ENCODE measurements at places on chromosomes 13 and 19.

GRCh38 chr13:83905641-83906040, 23.4 kb upstream of the SLITRK1 start:
- DNase-seq, result no peak

DNA sequence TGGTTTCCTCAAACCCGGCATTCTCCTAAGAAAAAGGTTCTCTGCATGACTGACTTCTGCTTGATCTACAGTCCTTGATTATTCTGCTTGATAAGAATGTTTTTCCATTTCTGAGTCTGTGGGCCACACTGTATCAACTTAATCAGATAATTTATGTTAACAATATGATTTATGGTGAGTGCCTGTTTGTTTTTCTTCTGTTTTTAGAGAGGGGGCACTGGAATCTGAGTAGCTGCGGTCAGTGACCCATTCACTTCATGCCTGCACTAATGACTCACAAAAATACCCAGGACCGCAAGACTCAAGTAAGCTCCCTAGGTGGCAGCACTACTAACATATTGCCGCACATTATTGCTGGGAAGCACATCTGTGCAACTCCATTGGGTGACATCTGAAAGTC, 542.3 kb upstream of the ATXN8OS start:
- DNase-seq, result peak; percentile 53

GRCh38 chr13:92804926-92805325, 421.7 kb upstream of the GPC6 start:
- DNase-seq, result no peak

DNA sequence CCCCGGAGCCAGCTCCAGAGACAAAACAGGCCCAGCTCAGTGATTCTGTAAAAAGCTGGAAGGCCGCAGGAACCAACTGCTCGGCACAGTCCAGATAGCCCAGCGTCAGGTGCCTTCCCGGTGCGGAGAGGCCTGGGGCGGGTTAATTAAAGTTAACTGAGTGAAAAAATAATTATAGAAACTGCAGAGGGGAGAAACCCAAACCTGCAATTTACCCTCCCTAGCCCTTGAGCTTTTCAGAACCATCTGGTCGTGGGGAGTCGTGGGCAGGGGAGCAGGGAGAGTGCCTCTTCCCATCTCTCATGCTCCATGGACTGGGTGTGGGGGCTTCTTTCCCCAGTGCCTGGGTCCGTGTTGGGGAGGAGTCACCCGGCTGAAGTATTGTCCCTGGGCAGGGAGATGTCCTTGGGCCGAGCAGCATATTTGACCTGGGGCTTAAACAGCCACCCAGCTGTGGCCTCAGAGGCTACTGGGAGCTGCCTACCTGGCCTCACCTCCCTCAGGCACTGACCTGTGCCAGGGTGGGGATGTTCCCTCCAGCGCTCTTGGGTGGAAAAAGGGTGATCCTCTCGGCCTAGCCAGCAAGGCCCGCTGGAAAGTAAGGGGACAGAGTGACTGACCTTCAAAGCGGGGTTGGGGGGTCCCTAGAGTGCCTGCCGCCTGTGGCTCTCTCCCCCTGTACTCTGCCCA, 65.9 kb downstream of the CHST8 start:
- no peak for DNase-seq

- DNase-seq, result no peak
Observed at GRCh38 chr13:90270226-90270625, 1077.3 kb upstream of the MIR17HG start.

DNA sequence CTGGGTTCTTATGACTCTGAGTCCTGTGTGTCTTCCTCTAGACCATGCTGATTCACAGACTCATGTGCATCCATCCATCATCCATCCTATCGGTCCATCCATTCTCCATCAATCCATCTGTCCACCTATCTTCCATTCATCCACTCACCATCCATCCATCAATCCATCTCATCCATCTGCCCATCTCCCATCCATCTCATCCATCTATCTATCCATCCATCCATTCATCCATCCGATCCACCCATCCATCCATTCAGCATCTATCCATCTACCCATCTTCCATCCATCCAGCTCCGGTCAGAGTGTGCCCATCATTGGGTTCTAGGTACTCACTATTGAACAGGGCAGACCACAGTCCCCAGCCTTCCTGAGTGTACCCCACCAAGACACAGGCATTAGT, 75.6 kb downstream of the SLC7A1 start:
- no peak for DNase-seq

DNA sequence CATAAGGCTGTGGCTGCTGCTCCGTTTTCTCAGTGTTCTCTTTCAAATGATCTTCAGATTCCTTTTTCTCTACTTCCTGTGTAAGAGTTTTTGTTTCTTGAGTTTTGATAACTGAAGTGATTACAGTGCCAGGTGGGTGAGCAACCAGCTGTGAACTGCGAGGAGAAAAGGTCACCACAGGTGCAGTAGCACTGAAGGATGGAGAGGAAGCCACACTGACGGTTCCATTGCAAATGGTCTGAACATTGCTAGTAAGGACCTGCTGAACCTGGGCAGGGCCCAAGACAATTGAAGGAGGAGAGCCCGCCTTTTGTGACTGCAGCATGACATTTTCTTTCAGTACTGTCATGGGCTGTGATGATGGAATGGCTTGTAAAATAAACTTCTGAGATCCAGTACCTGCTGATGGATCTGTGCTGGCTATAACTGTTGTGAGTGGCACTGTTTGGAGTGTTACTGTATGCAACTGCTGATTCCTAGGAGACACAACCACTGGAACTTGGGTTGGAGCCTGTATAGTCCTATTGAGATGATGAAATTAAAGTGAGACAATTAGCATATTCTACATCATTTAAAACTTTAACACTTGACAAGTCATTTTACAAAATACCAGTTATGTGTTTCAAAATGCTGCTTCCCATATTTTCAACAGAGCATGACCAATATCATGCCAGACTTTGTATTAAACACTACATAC, 85.5 kb downstream of the ELF1 start:
- DNase-seq, result no peak

- DNase-seq, result no peak
Observed at GRCh38 chr13:44399074-44399473, 25.4 kb downstream of the SERP2 start.

DNA sequence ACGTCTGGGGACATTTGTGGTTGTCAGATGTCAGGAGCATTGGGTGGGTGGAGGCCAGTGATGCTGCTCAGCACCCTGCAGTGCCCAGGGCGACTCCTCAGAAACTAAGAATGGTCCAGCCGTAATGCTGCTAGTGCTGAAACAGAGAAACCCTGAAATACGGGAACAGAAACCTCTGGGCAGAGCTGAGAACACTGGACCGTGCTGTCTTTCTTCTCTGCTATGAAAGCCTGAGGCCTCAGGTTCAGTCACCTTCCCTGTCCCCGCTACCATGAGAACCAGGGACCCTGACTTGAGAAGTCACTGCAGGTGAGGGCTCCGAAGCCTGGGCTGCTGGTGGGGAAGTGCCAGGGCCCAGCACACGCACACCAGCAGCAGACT, 13.4 kb downstream of the CAPS start:
- DNase-seq, result no peak

DNA sequence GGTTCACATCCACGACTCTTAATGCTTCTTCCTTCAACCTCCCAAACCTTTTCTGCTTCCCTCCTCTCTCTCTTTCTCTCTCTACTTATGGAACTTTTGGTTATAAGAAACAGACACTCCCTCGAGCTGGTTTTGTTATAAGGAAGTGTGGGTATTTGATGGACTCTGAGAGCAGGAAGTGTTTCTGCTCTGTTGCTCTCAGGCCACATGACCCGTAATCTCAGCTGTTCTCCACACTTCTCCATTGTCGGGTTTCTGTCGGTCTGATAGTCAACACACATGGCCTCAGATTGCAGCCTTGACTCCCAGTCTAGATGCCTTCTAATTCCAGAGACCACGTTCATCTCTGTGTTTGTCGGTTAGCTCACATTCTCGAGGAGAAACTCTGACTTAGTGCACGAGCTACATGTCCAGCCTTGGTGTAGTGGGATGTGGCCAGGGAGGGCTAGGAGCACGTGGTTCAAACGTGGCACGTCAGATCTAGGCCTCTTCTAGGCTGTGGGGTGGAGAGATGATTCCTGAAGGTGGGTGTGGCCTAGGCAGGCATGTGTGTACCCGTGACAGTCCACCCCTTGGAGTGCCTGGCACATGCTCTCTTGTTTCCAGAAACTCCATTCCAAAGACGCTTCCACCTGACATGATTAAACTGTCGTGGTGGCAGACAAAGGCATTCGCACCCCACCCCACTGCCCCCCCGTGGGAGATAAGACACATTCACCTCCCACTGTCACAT, 26.3 kb downstream of the CNFN start:
- DNase-seq, result no peak

- DNase-seq, result no peak
Observed at GRCh38 chr19:54707962-54708361, 16.3 kb upstream of the KIR3DL3 start.

DNA sequence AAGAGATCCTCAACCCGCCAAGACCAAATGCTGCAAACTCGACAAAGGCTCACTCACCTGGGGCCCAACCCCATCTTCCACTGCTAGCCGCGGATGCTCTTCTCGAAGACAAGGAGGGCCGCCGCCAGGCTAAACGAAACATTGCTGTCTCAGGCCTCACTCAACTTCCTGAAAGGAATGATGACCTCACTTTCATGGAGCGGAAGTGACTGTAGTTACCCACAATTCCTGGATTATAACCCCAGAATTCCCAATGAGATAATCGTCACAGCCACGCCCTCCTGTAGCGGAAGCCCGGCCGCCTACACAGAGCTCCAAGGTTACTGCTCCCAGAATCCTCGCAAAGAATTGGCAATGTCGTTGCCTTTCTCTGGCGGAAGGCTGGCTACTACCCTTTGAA, 10.5 kb upstream of the ZNF112 start:
- DNase-seq, result no peak

GRCh38 chr13:39284801-39285388, 246.6 kb downstream of the NHLRC3 start:
- peak; percentile 24 for DNase-seq

DNA sequence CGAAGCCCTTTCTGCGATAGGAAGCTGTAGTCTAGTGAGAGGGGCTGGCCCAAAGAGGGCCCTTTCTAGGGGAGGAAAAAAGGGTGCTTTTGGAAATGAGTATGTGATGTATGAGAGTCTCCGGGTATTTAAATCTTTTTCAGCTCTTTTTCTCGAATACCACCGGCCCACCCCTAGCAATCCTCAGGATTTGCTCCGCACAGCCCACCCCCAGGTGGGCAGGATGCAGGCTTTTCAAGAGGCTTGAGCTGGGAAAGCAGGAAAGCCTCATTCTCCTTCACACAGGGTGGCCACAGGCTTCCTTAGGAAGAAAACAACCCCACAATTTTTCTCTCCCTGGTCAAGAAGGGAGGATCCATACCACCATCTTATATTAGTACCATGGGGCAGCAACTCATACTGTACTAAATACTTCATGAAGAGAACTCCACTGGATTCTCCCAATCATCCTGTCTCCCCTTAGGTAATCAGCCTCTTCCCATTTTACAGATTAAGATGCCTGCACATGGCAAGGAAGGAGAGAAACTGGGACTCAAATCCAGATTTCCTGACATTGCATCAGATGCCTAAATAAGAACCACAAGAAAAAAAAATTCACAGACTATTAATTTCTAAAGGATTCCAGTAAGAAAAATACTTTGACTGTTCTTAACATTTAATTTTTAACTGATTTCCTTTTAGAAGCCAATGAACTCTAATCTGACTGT, 84.4 kb downstream of the STK24 start:
- DNase-seq, result peak; percentile 45

DNA sequence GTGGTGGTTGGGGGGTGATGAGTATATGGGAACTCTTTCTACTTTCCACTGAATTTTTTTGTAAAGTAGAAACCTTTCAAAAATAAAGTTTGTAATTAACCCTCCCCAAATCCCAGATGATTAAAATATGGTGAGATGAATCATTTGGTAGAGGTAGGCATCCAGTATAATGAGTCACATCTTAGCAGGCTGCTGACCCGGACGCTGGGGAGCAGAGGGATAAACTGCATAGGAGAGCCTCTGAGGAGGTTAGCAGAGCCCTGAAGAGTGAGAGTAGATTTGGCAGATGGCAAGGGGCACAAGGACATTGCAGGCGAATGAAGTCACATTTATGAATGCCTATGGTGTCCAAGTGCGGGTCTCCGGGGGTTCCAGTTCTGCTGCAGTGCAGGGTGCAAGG, 293.8 kb downstream of the FGF9 start:
- no peak for DNase-seq

DNA sequence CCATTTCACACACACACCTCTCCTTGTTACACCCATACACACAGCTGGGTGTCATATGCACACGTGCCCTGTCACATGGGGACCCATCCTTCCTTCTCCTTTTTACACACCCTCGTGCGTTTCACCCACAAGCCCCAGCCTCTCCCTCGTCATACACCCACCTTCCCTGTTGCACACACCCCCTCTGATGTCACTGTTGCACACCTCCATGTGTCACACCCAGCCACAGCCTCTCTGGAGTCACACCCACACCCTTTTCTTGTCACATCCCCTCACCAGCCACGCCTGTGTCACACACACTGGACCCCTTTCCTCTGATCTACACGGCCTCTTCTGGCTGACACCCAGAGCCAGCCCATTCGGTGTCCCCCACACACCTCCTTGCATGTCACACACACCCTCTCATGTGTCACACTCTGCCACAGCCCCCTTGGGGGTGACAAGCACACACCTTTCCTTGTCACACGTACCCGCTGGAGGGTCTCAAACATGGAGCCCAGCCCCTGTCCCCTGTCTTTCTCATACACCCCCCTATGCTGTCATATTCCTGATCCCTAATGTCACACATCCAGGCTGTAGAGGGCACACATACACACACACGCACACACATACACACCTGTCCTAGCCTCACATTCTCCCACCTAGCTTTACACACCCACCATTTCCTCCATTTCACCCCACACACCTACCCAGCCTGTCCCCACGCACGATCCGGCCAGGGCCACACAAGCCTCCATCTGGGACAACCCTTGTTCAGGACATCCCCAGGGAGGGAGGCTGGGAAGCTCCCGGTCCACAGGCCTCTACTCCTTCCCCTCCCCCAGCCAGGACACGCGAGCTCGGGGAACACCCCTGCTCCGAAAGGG, 1.4 kb downstream of the NOVA2 start:
- DNase-seq, result no peak

DNA sequence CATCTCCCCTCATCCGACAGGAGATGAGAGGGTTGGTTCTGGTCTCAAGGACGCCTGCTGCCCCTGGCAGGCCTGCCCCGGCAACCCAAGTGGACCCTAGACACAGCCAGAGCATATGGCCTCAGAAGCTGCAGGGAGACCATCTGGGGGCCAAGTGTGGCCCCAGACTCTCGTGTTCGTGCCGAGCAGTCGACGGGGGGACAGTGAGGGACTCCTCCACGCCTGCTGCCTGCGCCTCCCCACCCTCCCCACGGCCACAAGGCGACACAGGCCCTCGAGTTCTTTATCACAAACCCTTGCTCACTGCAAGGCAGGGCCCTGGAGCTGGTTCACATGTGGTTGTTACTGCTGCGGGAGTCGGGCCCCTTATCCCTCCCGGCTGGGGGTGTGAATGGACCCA, 9.3 kb downstream of the CAPS start:
- DNase-seq, result no peak

- DNase-seq, result peak; percentile 77
Observed at GRCh38 chr19:51688671-51689571, 4.2 kb upstream of the SPACA6 start.

GRCh38 chr19:18431351-18432197, 6.4 kb downstream of the ISYNA1 start:
- no peak for DNase-seq
